ENCODE measurements at places on chromosomes 4 and X.

- no peak for DNase-seq
Measured at GRCh38 chrX:27731962-27732361, 75.8 kb upstream of the MAGEB10 start.

DNA sequence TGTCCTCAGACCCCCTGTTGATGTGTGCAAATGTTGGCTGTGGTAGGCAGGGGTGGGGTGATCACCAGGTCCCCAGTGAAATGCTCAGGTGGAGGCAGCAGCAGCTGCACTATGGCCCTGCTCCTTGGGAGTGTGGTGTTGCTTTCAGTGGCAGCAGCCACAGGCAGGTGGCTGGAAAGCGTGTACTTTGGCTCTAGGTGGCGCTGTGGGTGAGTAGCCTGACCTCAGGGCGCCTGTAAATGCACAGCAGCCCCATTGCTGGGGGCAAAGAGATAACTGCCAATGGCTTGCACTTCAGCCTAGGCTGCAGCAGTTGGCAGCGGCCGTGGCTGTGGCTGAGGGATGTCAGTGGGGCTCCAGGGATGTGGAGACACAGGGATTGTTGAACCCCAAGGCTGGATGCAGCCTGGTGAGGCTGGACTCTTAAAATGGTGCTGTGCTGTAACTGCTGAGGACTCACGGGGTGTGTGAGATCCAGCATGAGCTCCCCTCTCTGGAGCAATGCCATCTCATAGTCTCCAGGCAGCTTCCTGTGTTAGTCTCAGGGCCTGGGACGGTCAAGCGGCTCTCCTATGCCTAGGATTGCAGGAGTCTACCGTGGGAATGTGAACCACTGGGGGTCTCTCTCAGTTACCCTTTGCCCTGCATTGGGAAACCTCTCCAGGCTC lies 421.7 kb upstream of the HTR2C start:
- DNase-seq: no peak

DNA sequence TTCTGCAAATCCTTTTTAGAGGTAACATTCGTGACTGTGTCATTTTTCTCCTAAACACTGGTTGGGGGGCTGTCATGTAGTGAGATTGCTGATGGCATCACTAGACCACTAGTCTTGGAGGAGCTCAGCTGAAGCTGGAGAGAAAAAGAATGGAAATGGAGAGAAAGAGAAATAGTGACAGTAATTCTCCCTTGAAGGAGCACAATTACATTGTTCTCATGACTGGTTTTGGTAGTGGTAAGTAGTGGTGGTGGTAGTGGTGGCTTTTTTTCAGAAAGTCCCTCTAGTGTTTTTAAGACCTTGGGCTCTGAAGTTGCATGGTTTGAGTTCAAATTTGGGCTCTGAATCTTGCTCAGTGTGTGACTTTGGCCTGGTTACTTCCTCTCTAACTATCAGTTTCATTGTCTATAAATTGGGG lies 99.8 kb downstream of the LARP7 start:
- DNase-seq: no peak

DNA sequence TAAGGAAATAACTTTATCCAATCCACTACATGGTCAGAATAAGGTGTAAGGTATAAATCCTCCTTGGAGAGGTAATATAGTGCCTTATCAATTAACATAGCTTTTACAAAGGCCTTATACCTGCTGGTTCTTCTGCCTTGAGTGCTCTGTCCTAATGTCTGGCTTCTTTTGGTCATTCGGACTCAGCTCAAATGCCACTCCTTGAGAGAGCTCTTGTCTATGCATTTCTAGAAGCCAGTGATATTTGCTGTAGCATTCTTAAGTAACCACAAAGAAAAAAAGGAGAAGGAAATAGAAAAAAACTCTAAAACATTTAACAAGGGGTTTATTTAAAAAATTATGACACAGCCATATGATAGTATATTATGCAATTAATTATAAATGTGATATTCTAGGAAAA lies 444.8 kb upstream of the SLIT2 start:
- no peak for DNase-seq

DNA sequence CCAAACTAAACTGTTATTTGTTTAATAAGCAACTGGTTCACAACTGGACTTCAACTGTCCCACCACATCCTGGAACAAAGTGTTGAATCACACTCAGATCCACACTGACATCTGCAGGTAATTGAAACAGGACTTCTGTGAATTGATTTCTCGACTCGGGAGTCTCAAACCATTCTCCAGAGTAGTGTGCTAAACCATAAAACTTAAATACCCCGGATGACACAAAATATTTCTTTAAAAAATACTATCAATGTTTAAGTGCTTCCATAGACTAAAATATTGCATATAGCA lies 95.4 kb upstream of the PLAC1 start:
- DNase-seq: no peak

DNA sequence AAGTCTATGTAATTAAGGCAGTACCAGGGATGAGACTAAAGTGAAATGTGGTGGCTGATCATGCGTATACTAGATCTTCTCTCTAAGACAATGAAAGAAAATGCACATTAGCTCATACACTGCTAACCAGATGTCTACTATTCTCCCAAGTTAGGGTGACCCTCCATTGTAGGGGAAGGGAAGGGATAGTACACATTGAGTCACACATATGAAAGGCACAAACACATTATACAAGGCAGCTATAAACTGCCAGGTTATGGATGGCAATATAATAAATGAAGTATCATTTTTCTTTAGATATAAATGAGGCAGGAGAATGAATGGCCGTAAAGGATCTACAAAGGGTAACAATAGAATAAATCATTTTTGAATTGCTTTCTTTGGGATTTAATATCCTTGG lies 4.5 kb downstream of the SHROOM3 start:
- DNase-seq: no peak

DNA sequence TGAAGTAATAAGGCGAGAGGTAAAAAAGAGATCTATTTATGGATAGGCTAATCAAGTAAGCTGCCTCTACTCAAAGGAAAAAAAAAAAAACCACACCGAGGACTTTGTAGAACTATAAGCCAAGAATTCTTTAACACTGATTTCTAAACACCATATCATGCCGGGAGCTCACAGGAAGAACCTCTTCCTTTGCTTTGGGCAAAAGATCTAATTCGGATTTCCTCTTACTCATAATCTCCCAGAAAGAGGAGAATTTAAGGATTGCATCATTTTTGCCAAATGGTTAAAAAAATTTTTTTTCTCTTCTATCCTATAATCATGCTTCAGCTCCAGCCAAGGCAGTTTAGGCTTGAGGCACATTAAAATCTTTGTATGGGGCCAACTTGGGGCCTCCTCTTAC lies 95.5 kb downstream of the ZNF827 start:
- no peak for DNase-seq

GRCh38 chr4:82744284-82744968 lies 54.2 kb downstream of the SCD5 start:
- no peak for DNase-seq

- DNase-seq: no peak
Measured at GRCh38 chr4:3186609-3187008, 62.4 kb upstream of the MSANTD1 start.

GRCh38 chrX:34624416-34624815 lies 32.7 kb downstream of the TMEM47 start:
- no peak for DNase-seq

GRCh38 chr4:104756837-104757236 lies 262.1 kb upstream of the CXXC4 start:
- no peak for DNase-seq

DNA sequence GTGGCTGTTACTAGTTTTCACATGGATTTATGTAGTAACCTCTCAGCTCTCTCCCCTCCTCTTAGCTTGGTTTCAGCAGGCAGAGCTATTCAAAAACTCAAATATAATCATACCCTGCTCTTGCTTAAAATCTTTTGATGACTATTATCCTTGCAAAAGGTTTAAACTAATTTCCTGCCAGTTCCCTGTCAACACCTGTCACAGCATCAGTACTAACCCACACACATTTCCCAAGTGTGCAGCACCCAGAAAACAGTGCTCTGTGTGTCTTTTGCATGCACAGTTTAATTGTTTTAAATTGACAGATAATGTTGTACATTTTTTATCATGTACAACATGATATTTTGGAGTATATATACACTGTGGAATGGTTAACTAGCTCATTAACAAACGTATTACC lies 202.0 kb downstream of the PAPSS1 start:
- DNase-seq: no peak

GRCh38 chr4:75080888-75081287 lies 148.0 kb downstream of the PARM1 start:
- no peak for DNase-seq

DNA sequence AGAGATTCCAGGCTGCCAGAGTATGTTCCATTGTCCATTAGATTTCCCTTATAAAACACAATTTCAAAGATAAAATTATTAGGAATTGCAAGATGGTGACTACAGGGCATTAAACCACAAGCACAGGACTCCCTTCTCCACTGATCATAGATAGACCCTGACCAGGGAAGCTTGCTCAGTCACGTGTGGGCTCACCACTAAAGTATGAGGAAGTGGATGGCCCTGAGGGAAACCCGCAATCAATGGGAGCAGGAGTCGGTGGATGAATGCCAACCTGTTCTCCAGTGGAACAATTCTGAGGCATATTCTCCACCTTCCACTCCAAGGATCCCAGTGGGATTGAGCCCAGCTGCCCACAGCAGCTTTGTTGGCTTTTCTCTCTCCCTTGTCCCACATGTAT lies 515.7 kb downstream of the BCOR start:
- DNase-seq: no peak

DNA sequence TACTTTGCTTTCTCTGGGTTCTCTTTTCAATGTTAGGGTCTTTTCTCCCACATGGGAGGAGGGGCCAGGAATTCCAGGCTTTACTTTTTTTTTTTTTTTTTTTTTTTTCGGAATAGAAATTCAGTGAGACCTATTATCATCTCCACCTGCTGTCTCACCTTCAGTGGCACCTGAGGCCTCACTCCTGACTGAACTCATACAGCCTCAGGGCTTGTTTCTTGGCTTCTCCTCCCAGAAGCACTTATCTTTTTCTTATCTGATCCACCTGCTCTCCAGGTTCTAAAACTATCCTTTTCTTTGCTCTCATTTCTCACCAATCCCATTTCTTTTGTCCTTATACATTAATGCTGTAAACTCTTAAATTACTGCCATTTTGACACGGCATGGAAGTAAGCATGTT lies 117.3 kb upstream of the PPP3CA start:
- DNase-seq: no peak

- DNase-seq: no peak
Measured at GRCh38 chrX:16067886-16068515, 55.4 kb upstream of the GRPR start.

GRCh38 chr4:26088433-26088928 lies 174.5 kb downstream of the SMIM20 start:
- DNase-seq: no peak

GRCh38 chrX:148815218-148815961 lies 315.0 kb downstream of the AFF2 start:
- DNase-seq: no peak

GRCh38 chrX:119684916-119685224 lies 8.1 kb downstream of the SEPTIN6 start:
- no peak for DNase-seq

DNA sequence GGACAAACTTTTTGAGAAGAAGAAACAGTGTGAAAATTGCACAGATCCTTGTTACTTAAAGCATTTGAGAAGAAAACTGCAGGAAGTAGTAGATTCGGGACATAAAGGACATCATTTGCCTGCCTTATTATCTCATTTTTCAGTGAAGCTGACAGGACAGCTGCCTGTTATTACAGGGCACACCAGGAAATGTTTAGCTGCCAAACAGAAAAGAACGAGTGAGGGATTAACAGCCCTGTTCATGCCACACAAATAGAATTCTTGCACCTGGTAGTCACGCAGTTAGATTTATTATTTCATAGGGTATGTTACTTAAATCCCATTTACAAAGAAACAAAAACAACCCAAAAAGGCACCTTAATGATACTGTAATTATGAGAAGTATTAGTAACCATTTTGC lies 100.6 kb downstream of the CHIC2 start:
- no peak for DNase-seq

DNA sequence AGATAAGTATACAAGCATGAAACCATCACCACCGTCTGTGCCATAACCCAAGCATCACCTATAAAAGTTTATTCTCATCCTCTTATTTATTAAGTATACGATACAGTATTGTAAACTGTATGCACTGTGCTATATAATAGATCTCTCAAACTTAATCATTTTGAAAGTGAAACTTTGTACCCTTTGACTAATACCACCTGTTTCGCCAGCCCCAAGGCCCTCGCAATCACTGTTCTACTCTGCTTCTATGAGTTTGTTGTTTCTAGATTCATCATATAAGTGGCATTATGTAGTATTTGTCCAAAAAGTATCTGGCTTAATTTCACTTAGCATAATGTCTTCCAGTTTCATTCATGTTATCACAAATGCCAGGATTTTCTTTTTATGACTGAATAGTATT lies 72.1 kb upstream of the DOCK11 start:
- DNase-seq: no peak

GRCh38 chrX:101206471-101206870 lies 13.1 kb upstream of the DRP2 start:
- DNase-seq: no peak

DNA sequence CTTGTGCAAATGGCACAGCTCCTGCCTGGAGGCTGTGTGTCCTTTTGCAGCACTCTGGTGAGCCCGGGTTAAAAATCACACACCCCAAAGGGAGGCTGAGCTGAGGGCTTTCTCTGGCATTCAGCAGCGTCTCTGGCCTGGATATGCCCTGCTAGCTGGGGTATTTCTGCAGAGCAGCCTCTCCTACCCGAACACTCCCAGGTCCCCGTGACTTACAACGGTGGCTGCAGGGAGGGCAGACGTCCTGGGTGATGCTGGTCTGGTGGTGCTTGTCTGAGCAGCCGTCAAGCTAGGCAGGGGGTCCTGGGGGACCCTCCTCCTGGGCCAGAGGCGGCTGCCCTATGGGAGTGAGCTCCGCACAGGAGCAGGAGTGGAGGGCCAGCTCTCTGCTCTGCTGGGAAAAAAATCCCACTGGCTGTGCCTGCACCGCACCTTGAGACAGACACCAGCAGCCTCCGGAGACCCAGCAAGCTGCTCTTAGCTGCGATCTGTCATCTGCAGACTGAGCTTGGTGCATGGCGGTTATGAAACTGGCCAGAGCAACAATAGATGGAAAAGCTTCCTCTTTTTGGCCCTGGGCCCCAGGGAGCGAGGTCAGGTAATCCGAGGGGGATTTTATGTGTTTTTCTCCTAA lies 41.3 kb upstream of the ASMTL start:
- DNase-seq: no peak

DNA sequence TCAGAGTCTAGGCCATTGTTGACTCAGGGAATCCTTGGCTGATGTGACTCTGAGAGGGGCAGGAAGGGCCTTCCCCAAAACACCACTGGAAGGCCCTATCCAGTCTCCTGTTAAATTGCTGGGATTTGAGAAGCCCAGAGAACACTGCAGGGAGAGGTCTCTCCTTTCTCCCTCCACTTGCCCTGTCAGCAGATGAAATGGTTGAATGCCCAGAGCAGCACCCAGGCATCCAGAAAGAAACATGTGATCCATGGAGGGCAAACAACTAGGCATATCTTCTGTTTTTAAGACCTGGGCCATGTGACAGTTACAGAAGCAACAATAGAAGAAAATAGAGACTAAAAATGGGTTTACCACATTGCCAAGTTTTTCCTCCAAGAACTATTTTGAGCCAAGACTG lies 291.1 kb downstream of the QDPR start:
- DNase-seq: no peak
